ENCODE measurements at places on chromosomes 2 and 18.

DNA sequence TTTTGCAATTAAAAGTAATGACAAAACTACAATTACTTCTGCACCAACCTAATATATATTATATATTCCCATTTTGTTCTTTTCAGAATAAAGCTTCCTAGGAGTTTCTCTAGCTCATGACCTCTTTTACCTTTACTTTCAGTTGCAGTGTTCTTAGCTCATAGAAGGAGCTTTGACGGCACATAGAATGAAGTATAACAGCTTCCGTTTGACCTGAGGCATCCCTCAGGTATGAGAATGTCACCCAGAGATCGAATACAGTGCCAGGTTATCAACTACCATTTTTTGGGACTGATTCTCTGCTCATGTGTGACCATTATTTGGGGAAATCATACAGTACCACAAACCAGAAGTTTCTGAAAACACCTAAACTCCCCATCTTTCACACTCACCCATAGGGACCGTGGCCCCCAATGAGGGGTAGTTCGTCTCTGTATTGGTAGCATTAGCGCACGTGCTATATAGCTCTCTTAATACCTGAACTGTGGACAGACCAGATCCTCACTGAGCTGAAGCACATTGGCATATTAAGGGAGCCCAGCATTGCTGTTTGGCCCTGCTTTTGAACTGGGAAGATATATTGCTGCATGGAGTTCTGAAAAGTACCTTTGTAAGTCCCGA lies 123.0 kb downstream of the SPTBN1 start:
- DNase-seq = no peak

- DNase-seq = no peak
Observed at GRCh38 chr18:12253027-12253426, 1.1 kb upstream of the CIDEA start.

GRCh38 chr18:13026583-13027270 lies 35.6 kb downstream of the CEP192 start:
- DNase-seq = no peak

DNA sequence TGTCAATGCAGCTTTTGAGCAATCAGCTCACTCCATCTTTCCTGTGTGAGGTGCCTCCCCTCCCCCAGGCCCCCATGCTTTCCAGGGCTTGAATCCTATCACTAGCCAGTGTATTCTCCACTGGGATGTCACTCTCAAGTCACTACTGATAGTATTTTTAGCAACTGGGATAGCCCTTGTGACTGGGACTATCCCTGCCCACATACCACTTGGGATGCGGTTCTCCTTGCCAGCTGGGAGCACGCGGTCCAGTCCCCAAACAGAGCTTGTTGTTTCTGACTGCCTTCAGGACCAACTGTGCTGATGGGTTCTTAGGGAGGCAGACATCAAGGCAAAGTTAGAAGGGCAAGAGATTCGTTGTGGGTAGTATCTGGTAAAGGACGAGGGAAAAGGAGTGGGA lies 134.9 kb downstream of the FAM161A start:
- no peak for DNase-seq

- no peak for DNase-seq
Observed at GRCh38 chr2:49936965-49937364, 782.6 kb upstream of the FSHR start.

DNA sequence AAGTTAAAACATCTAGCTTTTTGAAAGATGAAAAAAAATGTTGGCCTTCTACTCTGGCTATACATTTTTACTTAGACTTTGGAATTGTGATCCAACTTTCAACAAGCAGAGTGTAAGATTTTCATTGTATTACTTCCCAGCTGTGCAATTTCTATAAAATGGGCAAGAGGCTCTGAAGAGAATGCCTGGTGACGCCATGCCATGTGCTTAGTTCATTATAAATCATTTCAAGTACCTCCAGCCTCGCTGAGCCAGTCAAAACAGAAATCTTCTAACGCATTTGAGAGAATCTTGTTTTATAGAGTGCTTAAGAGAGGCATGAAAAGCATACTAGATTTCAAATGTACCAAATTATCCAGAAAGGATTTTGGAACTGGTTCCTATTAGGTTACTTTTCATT lies 10.1 kb upstream of the STK17B start:
- DNase-seq = no peak

DNA sequence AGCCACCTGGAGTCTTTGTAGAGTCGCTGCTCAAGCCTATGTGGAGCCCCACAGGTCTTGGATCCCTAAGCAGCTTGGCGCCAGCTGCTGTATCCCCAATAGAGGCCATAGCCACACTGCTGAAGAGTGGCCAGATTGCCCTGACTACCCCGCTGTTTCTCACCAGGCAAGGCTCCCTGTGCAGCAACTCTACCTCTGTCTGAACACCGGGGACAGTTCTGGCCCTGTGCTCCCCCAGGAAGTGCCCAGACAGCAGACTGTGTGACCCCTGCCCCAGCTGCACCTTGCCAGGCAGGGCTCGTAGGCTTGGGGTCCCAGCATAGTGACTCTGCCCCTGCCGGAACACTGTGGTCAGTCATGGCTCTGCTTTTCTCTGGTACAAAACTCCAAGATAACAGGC lies 53.5 kb upstream of the GALNT13 start:
- no peak for DNase-seq

DNA sequence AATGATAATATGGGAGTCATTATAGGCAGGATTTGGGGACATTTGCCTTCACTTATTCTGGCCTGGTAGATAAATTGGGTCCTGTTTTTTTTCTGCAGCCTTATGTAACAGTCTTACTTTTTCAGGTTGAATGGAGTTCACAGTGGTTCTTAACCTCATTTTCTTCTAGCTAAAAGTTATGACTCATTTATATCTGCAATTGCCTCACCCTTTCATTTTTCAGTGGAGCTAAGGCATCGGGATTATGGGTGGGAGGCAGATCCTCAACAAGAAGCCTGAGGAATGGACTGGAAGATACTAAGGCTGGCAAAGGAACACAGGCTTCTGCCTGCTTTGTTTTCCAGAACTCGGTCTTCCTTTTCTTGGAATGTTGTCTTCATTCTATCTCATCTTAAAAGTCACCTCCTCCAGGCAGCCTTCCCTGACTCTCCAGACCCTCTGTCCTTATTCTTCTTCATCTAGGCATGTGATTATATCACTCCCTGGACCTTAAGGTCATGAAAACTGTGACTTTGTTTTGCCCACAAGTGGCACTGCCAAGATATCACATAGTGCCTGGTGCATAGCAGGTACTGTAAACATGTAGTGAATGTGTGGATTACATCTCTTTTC lies 41.0 kb upstream of the ACSL3 start:
- DNase-seq = no peak

GRCh38 chr2:59538398-59538911 lies 1015.0 kb downstream of the BCL11A start:
- no peak for DNase-seq

GRCh38 chr2:129730979-129731378 lies 248.5 kb upstream of the RAB6C start:
- DNase-seq = no peak

DNA sequence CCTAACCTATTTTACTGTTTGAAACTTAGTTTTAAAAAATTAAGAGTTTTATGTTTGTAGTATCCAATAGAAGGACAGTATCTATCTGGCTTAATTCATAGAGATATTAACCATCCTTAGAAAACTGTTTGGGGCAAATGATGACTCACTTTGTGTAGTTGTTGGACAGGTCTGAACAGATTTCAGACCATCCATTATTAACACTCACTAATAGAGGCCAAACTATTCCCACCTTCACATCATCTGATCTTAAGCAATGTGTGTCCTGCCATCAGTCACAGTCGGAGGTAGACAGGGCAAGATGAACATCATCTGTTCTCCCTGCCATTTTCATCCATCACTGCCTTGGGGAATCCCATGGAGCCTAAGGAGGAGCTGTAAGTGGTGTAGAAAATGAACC lies 164.6 kb upstream of the DCC start:
- no peak for DNase-seq

DNA sequence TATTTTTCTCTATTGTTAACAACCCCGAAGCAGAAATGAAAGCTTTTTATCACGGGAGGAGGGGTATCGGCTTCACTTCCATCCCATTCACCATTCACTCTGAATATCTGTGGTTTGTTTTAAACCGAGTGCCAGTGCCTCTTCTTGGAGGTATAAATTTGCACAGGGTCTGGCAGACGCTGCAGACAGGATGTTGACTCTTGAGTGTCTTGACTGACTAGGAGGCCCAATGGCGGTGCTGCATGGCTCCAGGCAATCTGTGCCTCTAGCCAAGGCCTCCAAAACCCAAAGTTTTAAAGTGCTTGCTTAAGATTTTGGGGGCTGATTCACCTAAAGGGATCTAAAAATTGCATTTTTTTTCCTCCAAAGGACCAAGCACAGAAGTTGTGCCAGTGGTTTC lies 183.8 kb downstream of the LTBP1 start:
- DNase-seq = no peak

- DNase-seq = peak; percentile 57
Observed at GRCh38 chr18:23689031-23689615, at the start of gene LAMA3. Gene LAMA3 (plus strand): TSS chr18:23689453. CDS start chr18:23689684, 231 bp downstream.

DNA sequence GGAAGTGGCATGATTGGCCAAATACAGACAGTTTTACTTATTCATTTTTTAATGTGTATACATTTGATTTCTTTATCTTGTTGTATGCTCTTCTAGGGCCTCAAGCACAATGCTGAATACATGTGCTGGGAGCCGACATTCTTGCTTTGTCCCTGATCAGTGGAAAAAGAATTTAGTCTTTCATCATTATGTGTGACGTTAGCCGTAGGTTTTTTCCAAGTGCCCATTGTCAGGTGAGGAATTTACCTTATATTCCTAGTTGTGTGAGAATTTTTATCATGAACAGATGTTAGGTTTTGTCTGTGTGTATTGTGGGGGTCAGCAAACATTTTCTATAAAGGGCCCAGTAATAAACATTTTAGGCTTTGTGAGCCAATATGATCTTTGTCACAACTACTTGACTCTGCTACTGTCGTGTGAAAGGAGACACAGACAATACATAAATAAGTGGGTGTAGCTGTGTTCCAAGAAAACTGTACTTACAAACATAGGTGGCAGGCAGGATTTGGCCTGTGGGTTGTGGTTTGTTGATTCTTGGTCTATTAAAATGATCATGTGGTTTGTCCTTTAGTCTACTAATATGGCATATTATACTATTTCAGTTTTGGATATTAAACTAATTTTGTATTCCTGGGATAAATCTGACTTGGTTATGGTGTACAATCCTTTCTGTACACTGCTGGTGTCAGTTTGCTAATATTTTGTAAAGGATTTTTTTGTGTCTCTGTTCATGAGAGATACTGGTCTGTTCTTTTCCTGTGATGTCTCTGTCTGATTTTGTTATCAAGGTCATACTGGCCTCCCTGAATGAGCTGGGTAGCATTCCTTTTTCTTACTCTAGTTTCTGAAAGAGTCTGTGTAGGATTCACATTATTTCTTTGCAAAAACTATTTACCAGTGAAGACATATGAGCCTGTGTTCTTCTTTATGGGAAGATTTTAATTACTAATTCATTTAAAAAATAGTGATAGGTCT lies 132.2 kb upstream of the SMAD7 start:
- no peak for DNase-seq

DNA sequence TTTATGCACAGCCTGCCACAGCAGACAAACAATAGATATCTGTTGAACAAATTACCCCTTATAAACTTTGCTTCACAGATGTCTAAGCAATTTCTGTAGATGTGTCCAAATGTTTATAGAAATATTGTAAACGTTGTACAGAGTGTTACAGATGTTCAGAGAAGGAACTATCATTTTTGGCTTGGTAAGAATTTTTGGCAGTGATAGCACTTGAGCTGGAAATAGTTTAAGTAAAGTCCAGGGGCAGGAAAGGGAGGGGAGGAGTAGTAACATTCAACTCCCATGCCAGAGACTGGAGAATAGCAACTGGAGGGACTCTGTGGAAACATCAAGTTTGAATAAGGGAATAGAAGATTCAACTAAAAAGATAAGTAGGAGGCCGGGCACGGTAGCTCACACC lies 4.4 kb downstream of the PTRHD1 start:
- no peak for DNase-seq

GRCh38 chr2:191032588-191033429 lies 18.8 kb upstream of the STAT1 start:
- no peak for DNase-seq

GRCh38 chr2:124283096-124283495 lies 258.0 kb downstream of the CNTNAP5 start:
- DNase-seq = no peak

- DNase-seq = no peak
Observed at GRCh38 chr2:38496927-38497669, 105.6 kb downstream of the HNRNPLL start.

DNA sequence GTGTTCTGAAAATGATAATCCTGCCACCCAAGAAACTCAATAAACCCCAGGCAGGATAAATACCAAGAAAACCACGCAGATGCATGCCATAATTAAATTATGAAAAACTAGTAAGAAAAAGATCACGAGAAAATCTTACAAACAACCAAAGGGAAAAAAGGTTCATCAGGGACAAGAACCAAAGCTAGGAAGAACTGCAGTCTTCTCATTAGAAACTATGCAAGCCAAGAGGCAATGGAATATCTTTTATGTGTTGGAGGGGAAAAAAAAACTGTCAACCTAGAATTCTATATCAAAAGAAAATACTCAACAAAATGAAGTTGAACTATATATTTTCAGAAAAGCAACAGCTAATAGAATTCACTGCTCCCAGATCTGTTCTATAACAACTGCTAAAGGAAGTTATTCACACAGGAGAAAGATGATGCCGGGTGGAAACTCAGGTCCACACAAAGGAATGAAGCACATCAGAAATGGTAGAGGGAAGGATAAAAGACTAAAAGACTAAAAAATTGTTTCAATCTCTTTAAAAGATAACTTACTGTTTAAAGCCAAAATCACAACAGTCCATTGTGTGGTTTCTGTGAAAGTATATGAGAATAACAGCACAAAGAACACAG lies 55.0 kb downstream of the NDUFA10 start:
- DNase-seq = peak; percentile 21

GRCh38 chr2:78861546-78861945 lies 164.0 kb upstream of the REG3G start:
- DNase-seq = no peak

All from SW 1271 (cell line).